ENCODE measurements at places on chromosomes 4 and X.

DNA sequence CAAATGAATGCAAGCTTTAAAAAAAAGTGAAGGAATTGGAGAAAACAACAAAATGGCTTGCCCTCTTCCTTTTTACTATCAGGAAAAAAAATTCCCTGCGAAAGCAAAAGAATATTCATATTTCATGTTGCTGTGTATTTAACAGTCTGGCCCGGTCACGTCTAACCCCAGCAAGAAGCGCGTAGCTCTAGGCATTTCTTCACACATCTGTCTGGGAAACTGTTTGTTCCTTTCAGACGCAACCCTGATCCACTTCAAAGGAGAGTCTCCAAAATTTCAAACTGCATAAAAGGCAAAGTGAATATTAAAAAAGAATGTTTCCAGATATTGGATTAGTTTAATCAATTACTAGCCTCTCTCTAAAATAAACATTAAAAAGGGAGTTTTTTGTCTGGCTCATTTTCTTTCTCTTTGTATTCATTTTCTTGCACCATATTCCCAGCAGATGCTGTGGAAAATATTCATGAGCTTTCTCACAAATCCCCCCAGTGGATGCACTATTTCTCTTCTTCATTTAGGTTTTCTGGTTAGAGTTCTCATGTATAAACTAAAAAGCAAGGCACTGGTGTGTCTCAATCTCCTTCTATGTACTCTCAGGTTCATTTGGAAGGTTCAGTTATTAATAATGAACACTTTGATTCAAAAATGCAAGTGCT lies 145.3 kb downstream of the MID1 start:
- no peak for DNase-seq

DNA sequence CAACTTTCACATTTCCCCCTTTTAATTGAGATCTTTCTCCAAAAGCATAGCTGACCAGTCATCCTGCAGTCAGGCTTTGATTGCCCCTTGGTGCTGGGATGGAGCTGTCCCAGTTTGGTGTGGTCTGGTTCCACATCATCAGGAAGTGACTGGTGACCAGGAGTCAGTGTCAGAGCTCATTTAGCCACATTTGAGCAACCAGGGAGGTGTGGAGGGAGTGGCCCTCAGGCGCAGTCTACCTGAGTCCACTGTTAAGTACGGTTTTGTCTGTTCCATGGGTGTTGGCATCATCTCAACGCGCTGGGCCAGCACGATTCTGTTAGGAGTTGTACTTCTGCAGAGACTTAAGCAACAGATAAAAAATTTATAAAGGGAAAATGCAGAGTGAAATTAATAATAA lies 52.6 kb downstream of the RGS12 start:
- no peak for DNase-seq

DNA sequence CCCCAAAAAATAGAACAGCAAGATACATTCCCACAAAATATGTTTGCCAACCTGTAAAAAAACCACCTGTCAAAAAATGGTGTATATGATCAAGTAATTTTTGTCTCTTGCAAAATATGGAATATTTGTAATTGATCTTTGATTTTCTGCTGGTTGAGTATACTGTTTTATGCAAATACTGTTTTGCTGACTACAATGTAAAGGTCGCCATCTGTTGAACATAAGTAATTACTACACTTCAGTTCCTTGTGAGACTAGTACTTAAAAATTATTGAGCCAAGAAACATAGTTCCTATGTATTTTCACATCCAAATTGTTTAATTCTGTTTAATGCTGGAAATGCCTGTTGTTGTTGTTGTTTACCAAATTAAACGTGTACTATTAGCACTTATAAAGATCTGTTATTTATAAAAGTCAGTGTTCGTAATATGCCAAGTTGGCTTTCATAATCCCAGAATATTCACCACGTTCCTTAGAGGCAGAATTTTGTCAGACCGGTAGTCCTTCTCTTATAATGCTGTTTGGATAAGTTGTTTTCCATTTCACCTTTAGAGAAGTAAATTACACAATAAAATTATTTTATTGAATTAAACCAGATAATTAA lies 144.2 kb downstream of the PDLIM5 start:
- peak; percentile 17 for DNase-seq

DNA sequence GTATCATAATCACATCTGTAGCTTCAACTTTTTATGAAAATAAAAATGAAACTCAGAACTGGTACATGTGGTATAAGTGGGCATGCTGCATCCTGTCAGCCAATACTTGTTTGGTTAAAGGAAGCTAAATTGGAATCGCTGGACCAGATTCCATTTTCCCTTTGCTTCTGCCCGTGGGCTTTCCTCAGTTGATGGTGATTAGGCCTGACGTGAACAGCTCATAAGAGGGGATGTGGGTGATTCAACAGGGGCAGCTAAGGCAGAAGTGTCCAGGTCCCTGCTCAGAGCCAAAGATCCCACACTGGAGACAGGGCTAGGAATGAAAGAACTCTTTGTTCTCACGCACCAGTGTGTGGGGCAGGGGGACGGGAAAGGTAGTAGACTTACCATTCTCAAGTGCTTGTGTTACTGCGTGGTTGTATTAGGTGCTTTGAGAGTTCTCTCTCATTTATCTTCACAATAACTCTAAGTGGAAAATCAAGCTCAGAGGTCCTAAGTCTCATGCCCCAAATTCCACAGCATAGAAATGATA lies 63.2 kb upstream of the GUCY1A1 start:
- DNase-seq, result no peak

- DNase-seq, result no peak
These were observed 15.3 kb upstream of the PUDP start for GRCh38 chrX:7163146-7163677.

GRCh38 chr4:139740531-139741041 lies 75.0 kb downstream of the MGST2 start:
- DNase-seq, result peak; percentile 84

GRCh38 chr4:25913056-25913850 lies 767 bp upstream of the SMIM20 start:
- DNase-seq, result peak; percentile 19

DNA sequence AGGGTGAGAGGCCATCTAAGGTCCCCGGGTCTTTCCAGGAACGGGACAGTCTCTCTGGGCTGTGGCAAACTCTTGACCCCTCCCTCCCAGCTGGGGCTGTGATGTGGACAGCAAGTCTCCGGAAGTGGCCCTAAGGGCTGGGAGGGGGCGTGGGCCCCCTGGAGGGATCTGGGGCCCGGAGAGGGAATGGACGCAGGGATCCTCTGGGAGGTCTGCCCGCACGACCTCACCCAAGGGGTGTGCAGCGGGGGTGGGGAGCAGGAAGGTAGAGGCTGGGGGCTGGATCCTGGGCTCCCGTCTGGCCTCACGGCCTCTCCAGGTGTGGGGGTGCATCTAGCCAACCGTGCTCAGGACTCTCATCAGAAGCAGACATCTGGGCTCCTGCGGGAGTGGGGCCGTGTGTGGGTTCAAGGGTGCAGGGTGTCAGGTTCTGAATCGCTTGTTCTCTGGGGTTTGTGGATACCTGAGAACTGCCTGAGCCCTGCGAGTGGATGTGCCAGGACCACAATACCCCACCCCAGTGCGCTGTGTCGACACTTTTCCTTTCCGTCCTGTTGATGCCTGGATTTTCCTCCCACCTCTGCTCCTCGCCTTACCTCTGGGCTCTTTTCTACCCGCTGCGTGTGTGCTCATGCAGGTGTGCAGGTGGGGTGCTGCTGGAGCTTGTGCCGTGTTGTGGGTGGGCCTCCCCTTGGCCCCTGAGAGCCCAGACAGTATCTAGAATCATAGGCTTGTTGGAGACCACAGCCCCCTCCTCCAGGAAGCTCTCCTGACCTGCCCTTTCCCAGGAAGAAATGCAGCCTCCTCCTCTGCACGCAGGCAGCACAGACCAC lies 915 bp downstream of the CPZ start:
- no peak for DNase-seq

DNA sequence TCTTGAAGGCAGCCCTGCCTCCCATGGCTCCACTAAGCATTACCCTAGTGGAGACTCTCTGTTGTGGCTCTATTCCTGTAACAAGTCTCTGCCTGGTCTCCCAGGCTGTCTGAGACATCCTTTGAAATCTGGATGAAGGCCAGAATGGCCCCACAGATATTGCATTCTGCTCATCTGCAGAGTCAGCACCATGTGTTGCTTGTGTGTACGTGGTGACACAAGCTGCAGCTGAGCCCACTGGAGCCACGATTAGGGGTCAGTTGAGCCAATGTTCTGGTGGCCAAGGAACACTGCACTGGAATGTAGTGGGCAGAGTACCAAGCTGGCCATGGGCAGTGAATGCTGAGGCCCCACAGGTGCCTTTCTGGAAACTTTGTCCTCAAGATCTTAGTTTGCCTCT lies 29.2 kb downstream of the GRID2 start:
- no peak for DNase-seq

GRCh38 chrX:11190745-11191510 lies 79.8 kb downstream of the HCCS start:
- no peak for DNase-seq

DNA sequence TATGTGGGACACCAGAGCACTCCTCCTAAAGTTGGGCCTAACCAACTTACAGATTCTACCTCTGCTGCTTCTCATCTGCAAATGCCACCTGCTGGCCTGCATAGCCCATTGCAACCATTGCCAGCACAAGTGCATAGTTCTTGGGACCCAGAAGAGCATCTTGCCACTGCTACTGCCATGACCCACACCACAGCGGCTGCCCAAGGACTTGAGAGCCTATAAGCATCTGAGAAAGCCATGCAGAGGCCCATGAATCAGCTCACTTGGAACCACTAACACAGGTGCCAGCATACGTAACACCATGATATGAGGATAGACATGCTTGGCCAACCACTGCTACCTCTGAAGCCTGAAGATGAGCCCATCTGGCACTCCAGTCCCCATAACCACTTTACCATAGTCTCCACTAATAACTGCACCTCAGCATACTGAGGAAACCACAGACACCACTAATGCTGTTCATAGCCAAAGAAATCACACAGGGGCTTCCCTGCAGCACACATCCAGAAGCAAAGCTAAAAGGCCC lies 258.1 kb upstream of the AGTR2 start:
- no peak for DNase-seq

DNA sequence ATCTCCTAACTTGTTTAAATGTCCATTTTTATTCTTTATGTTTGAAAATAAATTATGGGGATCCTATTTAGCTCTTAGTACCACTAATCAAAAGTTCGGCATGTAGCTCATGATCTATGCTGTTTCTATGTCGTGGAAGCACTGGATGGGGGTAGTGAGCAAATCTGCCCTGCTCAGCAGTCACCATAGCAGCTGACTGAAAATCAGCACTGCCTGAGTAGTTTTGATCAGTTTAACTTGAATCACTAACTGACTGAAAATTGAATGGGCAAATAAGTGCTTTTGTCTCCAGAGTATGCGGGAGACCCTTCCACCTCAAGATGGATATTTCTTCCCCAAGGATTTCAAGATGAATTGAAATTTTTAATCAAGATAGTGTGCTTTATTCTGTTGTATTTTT lies 27.6 kb downstream of the NUDT6 start:
- DNase-seq, result no peak

- no peak for DNase-seq
These were observed 16.6 kb downstream of the PGRMC1 start for GRCh38 chrX:119252716-119253115.

DNA sequence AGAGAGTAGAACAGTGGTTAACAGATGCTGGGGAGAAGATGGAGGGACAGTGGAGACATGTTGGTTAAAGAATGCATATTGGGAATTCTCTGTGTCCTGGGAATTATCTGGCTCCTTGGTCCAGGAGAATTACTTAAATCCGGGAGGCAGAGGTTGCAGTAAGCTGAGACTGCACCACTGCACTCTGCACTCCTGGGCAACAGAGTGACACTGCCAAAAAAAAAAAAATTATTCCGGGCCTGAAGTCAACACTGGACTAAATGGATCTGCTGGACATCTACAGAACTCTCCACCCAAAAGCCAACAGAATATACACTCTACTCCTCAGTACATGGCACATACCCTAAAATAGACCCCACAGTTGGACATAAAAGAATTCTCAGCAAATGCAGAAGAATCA lies 400.0 kb upstream of the CXorf51B start:
- DNase-seq, result no peak

DNA sequence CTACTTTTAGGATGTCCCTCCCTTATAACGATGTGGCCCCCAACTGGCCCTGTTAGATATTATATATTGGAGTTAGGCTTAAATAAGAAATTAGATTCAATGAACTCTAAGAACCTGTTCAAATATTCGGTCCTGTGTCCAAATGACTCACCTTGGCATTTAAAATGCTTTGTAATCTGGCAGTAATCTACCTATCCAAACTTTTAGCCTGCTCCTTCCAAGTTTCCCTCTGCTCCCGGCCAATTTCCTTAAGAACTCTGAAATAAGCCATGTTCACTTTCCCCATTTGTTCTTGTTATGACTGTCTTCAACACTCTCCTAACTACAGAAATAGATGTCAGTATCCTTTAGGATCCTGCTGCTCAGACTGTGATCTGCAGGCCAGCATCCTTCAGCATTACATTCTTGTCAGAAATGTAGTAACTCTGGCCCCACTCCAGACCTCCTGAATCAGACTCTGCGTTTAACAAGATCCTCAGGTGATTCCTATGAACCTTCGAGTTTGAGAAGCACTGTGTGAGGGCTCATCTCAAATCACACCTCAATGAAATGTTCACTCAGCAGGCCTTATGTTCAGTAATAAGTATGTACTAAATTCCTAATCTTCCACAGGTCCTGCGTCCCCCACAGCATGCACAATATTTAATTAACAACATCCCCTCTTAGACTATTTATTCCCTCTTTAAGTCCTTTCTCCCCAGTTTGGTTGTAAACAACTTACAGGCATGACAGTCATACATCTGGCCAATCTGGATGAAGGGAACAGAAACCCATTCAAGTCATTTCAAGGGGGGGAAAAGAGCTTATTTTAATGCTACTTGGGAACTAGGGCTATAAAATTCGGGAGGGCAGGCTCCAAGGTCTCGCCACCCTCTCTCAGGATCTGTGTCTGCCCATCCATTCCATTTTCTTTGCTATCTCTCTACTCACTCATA lies 3.0 kb downstream of the ATP8A1 start:
- DNase-seq, result no peak

DNA sequence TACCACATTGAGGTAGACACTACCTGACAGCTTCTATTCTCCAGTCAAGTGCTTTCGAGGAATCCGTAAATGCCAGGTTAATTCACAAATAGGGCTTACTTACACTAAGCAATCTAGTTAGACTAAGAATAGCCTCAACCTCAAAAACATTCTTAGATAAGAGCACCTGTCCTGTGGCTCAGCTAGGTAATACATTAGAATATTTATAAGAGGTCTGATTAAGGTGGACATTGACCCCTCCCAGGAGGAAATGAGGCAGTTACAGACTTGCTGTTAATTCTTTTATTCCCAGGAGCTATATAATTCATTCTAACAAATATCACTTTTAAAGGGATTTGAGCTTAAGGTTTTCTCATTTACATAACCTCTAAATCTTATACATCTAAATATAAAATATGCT lies 758.1 kb downstream of the GRID2 start:
- no peak for DNase-seq

DNA sequence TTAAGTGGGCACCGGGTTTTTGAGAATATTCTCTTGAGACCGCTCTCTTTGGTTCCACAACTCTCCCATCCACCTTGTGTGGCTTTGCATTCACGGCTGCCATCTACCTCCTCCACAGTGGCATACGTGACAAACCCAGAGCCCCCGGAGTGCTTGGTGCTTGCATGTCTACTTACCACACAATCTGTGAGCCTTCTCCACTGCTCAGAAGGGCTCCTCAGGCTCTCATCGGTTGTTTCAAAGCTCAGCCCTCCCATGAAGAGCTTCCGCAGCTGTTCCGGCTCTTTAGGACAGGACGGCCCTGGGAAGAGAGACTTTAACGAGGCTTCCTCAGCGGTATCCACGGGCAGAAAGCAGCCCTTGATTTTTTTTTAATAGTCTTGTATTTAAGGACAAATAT lies 167.6 kb upstream of the ANK2 start:
- no peak for DNase-seq
